ENCODE measurements at places on chromosomes 16 and 17.

DNA sequence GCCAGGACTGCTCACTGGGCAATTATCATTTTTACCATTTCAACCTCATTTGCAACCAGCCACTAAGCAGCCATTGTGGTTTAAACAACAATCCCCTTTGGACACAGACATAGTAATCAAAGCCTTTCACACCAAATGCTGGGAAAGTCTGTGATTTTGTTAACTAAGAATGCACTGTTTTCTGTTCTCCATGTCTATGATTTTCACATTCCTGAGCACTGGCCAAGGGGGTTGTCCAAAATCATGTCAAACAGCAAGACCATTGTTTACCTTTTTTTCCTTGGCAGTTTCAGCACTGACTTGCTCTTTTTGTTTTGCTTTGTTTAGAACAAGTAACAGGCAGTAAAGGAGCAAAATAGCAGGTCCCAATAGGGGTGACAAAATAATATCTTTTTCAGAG, 106.3 kb upstream of the SIAH1 start:
- no peak for DNase-seq

GRCh38 chr17:42050393-42051012, at the start of gene C17orf113:
Gene C17orf113 (minus strand): TSS chr17:42050601. CDS start chr17:42043376, 7,225 bp downstream.
- peak; percentile 25 for DNase-seq

- DNase-seq = no peak
Measured at GRCh38 chr17:17824119-17824782, 12.5 kb downstream of the SREBF1 start.

DNA sequence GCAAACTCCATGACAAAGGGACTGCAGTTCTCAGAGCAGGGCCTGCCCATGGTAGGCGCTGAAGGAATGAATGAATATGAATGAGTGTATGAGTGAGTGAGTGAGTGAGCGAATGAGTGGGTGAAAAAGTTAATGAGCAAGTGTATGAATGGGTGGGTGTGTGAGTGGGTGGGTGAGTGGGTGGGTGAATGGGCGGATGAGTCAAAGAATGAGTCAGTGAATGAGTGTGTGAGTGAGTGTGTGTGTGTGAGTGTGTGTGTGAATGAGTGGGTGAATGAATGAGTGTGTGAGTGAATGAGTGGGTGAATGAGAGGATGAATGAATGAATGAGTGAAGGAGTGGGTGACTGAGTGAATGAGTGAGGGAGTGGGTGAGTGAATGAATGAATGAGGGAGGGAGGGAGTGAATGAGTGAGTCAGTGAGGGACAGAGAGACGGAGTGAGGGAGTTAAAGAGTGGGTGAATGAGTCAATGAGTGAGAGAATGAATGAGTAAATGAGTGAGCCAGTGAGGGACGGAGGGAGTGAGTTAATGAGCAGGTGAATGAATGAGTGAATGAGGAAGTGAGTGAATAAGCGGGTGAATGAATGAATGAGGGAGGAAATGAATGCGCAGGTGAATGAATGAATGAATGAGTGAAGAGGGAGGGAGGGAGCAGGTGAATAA, 11.1 kb upstream of the CHMP6 start:
- no peak for DNase-seq

- DNase-seq = no peak
Measured at GRCh38 chr17:56983366-56983765, 5.4 kb downstream of the SCPEP1 start.

DNA sequence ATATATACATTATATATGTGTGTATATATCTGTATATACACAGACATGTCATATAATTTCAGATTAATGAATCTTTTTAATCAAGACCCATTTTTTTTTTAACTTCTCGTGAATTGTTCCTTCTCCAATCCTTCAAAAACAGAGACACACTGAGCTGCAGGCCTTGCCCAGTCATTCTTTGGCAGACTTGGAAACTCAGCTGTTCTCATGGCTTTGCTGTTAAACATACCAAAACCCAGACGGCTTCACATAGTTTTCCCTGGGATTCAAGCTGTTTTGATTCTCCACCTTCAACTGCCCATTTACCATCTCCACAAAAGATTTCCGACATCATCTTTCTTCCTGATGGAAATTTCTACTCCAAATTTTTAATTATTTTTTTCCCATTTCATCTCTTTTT, 148.7 kb downstream of the KCNJ2 start:
- DNase-seq = no peak

DNA sequence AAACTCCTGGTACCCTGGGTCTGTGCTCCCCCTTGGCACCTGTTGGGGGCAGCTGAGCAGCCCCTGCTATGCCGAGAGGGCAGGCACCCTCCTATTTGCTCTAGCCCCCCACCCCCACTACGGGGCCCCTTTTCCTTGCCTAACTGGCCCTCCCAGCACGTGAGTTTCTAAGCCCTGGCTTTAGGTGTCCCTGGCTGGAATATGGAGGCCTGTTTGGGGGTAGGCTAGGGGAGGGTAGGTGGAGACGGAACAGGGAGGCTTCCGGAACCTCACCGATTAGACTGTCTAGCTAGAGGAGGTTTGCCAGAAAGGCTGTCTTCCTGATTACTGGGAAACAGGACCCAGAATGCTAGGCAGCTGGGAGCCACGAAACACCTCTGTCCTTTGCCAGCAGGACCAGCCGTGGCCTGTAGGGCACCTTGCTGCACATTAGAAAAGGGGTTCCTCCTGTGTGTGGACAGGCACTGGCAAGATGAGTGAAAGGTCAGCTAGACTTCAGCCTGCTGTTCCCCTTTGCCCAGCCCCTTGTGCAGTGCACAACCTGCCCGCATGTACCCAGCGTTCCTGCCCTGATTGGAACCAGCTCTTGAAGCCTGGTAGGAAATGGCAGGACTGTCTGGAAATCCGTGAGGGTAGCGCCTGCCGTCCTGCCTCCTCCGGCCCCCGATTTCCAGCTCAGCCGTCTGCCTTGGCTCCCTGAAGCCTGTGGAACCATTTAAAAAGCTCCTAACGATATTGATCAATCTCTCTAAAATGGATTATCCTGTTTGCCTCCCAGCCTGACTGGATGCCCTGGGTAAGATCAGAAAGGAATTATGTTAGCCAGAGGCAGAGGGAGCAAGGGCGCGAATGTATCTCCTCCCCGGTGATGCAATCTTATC, 83.4 kb upstream of the GSE1 start:
- no peak for DNase-seq

- no peak for DNase-seq
Measured at GRCh38 chr17:72233986-72234385, 113.2 kb downstream of the SOX9 start.

- no peak for DNase-seq
Measured at GRCh38 chr17:27593232-27593856, 37.6 kb upstream of the LGALS9 start.

DNA sequence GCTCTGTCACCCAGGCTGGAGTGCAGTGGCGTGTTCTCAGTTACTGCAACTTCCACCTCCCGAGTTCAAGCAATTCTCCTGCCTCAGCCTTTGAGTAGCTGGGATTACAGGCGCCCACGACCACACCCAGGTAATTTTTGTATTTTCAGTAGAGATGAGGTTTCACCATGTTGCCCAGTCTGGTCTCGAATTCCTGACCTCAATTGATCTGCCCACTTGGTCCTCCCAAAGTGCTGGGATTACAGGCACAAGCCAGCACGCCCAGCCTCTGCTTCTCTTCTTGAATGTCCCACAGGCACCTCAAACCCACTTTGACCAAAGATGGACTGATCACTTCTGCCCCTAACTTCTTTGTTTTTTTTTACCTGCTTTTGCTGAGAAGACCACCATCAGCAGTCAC, 4.6 kb upstream of the ARL5C start:
- no peak for DNase-seq

- DNase-seq = no peak
Measured at GRCh38 chr17:64551461-64551860, 44.7 kb downstream of the CEP95 start.

DNA sequence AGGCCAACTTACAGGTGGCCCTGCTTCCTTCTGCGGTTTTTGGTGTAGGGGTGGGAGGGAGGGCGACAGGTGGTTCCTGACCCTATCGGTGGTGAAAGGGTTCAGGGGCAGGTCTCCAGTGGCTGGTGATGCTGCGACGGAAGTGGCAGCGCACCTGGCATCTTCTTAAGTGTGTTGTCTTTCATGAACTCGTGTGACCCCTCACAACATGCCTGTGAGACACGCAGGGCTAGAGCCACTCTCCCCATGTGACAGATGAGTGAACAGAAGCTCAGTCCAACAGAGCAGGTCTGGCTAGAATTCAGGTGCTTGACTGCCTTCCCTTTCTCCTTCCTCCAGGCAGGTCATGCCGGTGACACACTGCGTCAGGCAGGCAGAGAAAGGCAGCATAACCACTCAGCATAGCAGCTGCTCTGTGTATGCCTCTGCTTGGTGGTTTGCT, 8.0 kb downstream of the TNFAIP1 start:
- DNase-seq = no peak

- DNase-seq = no peak
Measured at GRCh38 chr16:79991969-79992368, 391.4 kb upstream of the MAF start.

DNA sequence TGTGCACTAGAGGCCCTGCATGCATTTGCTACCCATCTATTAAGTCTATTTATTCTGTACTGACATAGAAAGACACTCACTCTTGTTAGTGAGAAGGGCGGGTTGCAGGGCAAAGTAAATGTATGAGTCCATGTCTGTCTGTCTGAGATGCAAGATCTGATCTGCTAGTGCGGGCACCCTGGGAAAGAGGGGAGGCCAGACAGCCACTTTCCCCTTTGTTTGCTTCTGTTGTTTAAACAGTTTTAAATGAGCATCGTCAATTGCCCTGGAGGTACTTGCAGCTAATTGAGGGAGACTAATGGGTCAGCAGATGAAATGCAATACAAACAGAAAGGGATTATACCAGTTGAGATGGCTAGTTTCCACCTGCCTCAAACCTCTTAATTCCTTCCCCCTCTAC, 24.9 kb downstream of the SCNN1G start:
- DNase-seq = no peak

GRCh38 chr16:5328546-5328945, 231.0 kb upstream of the EEF2KMT start:
- DNase-seq = no peak

- DNase-seq = no peak
Measured at GRCh38 chr16:55906123-55906522, 30.9 kb upstream of the CES5A start.

DNA sequence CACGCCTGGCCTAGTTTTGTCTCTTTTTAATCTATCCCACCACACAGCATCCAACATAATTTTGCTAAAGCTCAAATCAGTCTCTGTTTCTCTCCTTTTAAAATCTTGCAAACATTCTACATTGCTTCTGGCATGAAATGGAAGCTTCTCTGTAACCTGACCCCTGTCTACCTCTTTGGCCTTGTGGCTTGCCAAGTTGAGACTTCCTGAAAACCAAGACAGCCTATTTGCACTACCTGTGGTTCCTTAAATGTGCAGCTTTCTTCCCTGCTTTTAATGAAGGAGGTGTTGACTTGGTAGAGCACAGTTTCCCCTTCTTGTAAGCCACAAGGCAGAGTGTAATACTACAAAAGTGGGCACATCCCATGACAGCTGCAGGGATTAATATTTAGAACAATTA, 6.0 kb upstream of the CCL3 start:
- no peak for DNase-seq

- DNase-seq = no peak
Measured at GRCh38 chr16:78458588-78458987, 359.1 kb downstream of the WWOX start.

GRCh38 chr16:48597563-48598387, 12.2 kb downstream of the N4BP1 start:
- no peak for DNase-seq

- DNase-seq = no peak
Measured at GRCh38 chr16:4683255-4684057, 9.9 kb upstream of the NUDT16L1 start.

- DNase-seq = no peak
Measured at GRCh38 chr16:16015849-16016248, 66.4 kb downstream of the ABCC1 start.

DNA sequence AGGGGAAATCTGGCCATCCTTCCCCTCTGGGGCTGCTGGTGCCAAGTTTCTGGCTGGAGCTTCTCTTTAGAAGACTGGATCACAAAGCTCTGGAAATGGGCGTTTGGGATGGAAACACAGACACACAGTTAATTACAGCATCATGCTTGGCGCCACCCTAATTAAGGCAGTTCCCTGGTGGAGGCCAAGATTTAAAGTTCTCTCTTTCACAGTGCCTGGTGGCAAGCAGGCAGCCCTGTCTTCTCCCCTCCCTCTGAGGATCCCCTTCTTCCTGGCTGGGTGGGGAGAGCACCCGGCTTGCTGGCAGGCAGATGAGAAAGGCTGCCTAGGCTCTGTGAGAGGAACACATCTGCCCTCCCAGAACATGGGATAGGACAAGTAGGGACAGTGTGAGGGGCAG, 59.0 kb upstream of the NKD1 start:
- DNase-seq = no peak

DNA sequence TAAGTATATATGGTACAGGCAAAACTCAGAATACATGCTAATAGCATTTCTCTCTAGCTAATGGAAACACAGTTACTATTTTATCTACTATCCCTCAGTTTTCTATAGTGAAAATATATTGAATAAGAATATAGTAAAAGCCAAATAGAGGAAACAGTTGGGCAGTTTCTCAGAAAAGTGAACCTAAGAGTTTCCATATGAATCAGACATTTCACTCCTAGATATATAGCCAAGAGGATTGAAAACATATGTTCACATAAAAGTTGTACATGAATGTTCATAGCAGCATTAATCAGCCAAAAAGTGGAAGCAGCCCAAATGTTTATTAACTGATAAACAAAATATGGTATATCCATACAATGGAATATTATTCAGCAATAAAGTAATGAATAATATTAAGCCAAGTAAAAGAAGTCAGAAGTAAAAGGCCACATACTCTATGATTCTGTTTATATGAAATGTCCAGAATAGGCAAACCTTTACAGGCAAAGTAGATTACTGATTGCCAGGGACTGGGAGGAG, 134.6 kb downstream of the CYB561 start:
- no peak for DNase-seq

DNA sequence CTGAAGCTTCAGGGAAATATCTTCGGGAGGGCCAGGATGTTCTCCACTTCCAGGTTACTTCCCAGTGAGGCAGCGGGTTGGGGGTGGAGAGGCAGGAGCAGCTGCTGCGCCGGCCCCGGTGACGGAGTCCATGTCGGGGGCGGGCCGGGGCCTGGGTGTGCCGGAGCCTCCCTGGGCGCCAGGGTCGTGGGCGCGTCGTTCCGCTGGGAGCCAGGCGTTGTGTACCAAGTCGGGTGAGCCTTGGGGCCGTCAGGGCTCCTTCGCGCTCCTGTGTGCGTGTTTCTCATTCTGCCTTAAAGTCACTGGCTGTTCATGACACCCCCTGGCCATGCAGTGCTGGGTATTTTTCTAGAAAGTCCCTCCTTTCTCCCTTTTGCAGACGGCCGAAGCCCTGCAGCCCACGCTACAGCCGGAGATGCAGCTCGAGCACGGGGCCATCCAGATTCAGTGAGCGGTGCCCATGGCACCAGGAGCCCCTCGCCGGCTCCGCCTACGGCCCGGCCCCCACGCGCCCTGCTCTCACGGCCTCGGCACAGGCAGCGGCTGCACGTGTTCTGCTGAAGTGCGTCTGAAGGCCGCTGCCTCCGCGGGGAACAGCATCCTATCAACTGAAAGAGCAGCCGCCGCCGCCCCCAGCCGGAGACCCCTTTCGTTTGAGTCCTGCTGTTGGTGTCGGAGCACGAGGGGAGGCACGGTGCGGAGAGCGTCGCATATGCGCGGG, 125.1 kb downstream of the BANP start:
- DNase-seq = no peak

- peak; percentile 70 for DNase-seq
Measured at GRCh38 chr16:87333101-87333500, 15.9 kb upstream of the C16orf95 start.

- DNase-seq = no peak
Measured at GRCh38 chr17:50475362-50475761, 3.3 kb upstream of the RSAD1 start.
